Skeletal muscle cell (primary cell): ENCODE measurements at places on chromosomes 6 and 20.

- no peak for DNase-seq
Measured at GRCh38 chr20:61052776-61053442, 199.2 kb upstream of the CDH4 start.

DNA sequence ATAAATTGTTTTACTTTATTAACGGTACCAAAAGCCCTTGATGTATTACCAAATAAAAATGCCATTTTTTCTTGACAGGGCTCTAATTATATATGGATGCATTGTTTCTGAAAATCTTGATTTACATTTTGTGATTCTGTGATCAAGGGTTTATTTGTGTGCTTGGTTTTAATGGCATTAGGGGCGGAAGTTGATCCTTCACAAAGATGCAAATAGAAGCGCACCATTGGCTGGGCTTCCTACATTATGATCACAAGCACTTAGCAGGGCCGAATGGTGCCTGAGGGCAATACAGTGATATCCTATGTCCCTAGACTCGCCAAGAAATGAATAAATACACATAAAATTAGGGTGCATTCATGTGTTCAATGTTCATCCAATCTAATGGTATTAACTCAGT is 172.9 kb upstream of the UST start:
- no peak for DNase-seq

DNA sequence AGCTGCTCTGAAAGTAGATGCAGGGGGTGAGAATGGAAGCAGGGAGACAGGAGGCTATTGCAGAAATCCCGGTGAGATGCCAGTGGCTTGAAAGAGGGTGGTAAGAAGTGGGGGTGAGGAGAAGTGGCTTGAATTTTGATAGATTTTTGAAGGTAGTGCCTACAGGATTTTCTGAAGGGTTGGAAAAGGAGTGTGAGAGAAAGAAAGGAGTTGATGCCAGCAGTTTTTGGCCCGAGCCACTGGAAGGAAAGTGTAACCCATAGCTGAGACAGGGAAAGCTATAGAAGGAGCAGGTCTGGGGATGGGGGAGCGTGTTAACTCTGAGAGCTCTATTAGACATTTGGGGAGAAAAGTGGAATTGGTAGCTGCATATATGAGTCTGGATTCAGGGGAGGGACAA is 9.7 kb downstream of the ARMC12 start:
- no peak for DNase-seq

GRCh38 chr6:87553159-87553765 is 36.5 kb downstream of the RARS2 start:
- DNase-seq, result no peak
